ENCODE measurements at places on chromosomes 11 and 22.
A peak's percentile ranks its signal among the peaks of the same experiment; 100 is the strongest.

DNA sequence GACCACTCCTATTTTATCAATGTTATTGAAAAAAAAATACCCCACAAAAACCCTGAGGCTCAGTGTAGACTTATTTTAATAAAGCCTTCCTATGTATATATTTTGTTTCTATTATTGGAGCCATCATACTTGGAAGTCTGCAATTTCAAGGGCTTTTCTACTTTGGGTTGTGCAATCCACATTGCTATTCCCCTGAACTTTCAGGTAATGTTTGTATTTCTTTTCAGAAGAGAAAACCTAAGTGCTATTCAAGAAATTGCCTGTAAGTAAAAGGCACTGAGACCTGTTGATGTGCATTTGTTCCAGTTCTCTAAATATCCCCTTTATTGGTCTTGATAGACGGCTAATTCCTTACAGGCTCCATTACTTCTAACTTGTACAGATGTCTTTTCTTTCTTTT is 280.7 kb upstream of the RAG2 start:
- no peak for DNase-seq

GRCh38 chr22:28373831-28374230 is 305.8 kb downstream of the TTC28 start:
- DNase-seq: no peak

DNA sequence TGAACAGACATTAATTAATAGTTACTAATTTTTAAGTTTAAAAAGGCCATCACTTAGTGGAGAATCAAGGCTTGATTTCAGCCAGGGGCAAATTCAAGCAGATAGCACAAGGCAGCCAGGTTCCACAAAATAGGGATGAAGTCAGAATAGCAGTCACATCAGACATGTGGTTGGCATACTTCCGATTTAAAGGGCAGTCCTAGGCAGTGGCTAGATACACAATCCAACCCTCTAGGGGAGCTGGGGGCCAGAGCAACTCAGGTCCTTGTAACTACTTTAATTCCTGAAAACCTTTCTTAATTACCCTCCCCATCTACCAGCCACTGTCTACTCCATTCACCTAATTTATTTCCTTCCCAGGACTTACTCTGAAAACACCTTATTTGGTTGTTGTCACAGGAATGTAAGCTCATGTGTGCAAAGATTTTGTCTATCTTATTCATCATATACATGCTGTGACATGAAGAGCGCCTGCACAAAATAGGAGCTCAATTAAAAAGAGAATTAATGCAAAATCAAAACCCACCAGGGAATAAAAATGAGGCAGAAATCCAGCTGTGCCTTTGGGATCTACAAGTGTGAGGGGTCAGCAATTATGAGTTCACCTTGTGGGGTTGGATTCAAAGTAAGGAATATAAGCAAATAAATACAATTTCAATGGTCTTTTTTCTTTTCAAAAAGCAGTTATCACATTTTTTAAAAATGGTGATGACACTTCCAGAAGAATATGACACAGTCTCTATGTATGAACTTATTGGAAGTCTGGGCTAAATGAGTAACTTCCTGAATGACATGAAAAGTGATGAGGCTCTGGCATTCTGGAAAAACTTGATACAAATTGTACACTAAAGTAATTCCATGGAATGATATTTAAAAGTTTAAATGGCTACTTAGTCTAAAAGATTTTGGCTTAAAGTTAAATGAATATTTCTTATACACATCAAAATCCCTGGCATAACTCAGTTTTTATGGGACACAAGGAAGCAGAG is 53.8 kb downstream of the COPB1 start:
- no peak for DNase-seq

- no peak for DNase-seq
Observed at GRCh38 chr11:4393858-4394223, 339 bp upstream of the TRIM21 start.

GRCh38 chr11:74170694-74171629 is at the start of the genes C2CD3 and PPME1:
C2CD3 (minus strand) TSS chr11:74171002; CDS start chr11:74170792, 210 bp downstream.
PPME1 (plus strand) TSS chr11:74171289; CDS start chr11:74171422, 133 bp downstream.
- peak; percentile 96 for DNase-seq

DNA sequence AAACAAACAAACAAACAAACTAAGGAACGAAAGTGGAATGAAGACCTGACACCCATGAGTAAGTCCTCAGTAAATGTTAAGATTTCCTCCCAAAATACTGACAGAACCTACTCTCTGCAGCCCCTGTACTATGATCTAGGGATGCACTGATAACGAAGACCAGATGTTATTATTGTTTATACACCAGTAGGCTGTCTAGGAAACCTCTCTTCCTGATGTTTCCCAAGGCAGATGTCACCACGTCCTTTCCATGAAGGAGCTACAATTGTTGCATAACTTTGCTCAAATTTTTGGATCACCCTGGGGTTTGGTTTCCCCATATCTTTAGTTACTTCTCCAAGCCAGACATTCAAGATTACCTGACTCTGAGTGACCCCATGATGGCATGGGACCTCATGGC is 340.7 kb downstream of the MIAT start:
- DNase-seq: no peak

GRCh38 chr11:10969387-10969786 is 111.5 kb upstream of the ZBED5 start:
- DNase-seq: no peak

GRCh38 chr22:32583921-32584335 is 109.3 kb downstream of the FBXO7 start:
- no peak for DNase-seq

DNA sequence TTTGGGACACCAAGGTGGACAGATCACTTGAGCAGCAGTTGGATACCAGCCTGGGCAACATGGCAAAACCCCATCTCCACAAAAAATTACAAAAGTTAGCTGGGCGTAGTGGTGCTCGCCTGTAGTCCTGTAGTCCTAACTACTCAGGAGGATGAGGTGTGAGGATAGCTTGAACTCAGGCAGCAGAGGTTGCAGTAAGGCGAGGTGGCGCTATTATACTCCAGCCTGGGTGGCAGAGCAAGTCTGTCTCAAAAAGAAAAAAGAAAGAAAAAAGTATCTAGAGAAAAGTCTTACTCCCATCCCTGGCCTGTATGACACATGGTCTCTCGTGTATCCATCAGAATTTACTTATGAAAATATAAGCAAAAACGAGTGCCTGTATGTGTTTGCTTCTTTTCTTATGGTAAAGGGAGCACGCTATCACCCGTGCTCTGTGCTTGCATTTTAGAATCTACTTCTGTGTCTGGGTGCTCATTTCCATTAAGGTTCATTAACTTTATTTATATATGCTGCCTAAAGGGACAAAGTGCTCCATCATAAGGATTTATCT is 15.4 kb upstream of the CPT1A start:
- no peak for DNase-seq

DNA sequence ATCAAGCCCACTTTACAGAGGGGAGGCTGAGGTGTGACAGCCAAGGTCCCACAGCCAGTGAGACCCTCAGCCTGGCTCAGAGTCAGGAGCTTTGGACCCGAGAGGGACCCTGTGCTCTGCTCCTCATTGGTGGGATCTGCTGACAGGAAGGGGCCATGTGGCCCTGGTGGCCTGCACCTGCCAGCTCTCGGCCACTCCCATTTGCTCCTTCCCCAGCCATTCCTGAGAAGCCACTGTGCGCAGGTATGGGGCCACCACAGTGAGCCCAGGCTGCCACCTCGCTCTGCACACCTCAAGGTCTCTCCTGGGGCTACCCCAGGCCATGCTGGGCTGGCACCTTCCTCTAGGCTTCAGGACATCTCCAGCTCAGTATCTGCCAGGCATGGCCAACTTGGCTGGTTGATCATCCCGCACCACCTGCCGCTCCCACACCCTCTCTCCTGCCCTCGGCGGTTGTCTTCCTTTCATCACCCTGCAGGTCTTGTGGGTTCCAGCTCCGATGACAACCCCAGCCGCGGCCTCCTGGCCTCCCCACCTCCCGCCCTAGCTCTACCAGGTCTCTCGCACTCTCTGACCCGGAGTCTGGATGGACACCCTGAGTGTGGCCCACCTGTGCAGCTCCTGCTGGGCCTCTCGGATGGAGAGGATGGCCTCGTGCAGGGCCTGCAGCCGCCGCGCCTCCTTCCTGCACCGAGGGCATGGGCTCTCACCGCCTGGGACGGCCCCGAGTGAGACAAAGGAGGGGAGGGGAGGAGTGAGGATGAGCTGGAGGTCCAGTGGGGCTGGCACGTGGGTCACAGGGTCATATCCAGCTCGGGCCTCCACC is 32.2 kb upstream of the CARS1 start:
- no peak for DNase-seq

GRCh38 chr22:50341977-50342650 is 1.0 kb upstream of the PPP6R2 start:
- peak; percentile 87 for DNase-seq

DNA sequence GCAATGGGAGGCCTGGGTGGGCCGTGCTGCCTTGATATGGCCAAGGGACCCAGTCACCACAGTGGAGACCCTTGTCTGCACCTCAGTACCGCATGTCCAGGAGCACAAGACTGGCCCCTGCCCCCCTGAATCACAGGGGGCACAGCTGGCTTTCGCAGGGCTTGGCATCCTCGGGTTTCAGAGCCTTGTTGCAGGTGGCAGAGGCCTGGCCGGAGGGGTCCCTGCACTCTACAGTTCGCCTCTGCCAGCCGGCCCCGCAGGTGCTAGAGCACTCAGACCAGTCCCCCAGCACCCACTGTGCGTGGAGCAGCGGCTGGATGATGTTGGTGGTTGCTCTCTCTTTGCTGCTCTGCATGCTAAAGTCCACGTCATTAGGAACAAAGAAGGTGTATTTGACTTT is 23.0 kb downstream of the ADAMTS8 start:
- no peak for DNase-seq

GRCh38 chr11:36500315-36500721 is 9.8 kb downstream of the TRAF6 start:
- DNase-seq: no peak

- no peak for DNase-seq
Observed at GRCh38 chr22:45534339-45535192, 31.9 kb downstream of the FBLN1 start.

DNA sequence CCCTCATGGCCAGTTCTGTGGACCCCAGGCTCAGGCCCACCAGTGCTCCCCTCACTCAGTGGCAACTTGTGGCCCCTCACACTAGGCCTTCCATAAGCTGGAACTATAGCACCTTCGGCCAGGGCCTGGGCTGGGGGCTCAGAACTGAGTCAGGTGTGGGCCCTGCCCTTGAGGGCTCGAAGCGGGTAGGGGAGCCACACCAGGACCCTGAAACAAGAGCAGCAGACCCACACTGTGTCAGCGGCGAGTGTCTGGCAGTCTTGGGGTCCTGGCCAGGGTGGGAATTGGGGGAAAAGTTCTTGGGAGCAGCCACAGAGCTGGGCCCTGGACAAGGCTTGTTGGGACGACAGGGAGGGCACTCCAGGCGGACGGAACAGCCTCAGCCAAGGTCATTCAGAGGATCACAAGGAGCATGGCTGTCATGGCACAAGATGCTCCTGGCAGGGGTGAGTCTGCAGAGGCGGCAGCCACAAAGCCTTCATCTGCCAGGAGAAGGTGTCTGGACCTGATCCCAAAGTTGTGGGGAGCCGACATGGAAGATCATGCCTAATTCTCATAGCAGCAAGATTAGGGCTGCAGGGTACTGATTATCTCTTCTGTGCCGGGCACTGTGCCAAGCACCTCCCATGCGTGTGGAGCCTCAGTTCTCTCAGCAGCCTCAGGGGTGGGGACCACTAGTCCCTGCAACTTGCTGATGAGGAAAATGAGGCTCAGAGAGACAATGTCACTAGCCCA is 50.7 kb downstream of the SHISAL1 start:
- DNase-seq: no peak

- no peak for DNase-seq
Observed at GRCh38 chr11:71169313-71169712, 83.1 kb downstream of the SHANK2 start.

DNA sequence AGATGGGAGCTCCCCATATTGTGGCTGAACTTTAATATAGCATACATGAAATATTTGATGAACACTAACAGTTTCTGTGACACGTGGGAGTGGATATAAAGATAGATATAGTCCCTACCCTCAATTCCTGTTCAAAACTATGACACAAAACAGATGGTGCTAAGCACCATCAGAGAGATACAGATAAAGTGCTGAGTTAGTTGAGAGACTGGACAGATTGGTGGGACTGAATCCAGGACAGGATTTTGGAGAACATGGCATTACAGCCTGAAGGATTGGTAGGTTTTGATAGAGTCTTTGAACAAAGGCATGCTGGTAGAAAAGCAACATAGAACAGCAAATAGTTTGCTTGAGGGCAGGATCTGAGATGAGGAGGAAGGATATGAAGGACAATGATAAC is 215.1 kb upstream of the SORL1-AS1 start:
- no peak for DNase-seq

DNA sequence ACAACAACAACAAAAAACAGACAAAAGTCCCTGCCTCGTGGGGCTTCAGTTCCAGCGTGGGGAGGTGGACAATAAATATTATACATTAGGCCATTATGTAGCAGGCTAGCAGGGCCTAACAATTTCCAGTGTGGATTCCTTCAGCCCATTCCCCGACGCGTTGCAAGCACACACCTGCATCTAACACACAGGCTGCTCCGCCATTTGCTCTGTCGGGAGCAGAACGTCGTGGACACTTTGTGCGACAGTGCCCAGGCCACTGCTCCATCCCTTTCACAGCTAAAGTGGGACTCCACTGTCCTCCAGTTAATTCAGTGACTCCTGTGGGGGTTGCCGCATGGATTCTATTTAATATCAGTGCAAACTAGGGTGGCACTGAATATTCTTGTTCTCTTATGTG is 10.9 kb upstream of the FGF3 start:
- DNase-seq: no peak

DNA sequence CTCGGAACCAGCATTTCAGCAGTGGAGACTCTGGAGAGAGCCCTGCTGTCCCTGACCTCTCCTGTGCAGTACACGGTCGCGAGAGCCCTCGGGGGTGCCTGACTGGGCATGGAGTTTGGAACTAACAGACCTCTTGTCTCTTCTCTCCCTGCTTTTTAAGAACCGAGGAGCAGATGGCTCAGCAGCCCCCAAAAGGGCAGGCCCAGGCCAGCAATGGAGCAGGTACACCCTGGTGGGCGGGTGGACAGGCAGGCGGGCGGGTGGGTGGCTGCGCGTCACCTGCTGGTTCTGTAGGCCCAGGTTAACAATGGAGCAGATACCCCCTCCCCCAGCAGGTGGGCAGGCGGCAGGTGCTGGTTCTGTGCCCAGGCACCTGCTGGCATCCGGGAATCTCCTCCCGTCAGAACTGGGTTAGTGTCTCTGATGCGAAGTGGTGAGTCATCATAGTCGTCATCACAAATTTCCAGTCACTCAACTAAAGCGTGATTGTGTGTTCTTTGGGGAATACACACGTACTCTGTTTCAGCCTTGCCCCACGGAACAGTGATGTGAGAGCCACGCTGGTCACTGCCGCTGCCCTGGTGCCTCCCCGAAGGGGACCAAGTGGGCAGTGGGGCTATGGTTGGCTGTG is 41.1 kb downstream of the GRAMD4 start:
- DNase-seq: peak; percentile 21
